ENCODE measurements at places on chromosomes 2 and 18.

DNA sequence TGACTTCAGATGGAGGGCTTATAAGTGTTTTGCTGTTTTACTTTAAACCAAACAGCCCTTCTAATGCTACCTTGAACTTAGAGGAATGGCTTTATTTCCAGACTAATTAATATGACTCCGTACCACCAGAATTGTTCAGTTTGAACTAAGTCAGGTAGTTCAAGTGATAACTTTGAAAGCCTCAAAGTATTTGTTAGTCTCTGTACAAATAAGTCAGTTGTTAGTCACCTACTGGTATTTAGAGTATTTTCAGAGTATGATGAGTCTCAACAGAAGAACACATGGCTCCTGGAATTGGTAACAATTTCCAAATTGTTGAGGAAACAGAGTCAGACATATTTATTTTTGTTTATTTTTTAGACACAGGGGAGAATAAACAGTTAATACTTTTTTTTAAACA is 381.8 kb upstream of the NRXN1 start:
- no peak for DNase-seq

- no peak for DNase-seq
Measured at GRCh38 chr2:150107816-150108215, 379.7 kb downstream of the RND3 start.

- no peak for DNase-seq
Measured at GRCh38 chr2:75846683-75847190, 136.0 kb upstream of the GCFC2 start.

- DNase-seq: peak; percentile 88
Measured at GRCh38 chr2:56448403-56449001, 264.7 kb downstream of the CCDC85A start.

DNA sequence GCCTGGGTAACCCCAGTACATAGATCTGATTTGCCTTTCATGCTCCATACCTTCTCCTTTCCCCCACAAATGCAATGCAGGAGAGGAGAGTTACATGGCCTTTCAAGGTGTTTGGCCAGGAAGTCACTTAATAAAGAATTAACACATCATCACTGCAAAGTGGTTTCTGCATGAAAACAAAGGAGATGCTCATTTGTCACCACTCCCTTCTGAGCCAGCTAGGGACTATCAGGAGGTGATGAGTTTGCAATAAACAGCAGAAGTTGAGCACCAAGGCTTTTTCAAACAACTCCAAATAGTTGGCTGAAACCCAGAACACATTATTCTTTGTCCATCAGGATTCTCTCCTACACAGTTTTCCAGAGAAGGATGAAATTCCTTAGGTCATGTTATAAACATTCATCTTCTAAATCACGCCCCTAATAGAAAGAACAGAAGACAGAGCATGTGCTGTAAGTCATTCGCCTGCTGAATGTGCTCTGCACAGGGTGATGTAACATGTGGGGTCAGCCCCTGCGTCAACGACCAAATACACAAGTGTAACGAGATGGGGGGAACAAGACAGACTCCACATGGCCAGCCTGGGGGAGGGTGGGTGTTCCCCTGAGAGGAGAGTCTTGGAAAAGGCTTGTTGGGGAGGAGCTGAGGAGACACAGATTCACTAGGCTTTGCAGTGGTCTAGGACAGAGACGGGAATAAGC is 87.3 kb upstream of the RMDN2 start:
- DNase-seq: no peak

DNA sequence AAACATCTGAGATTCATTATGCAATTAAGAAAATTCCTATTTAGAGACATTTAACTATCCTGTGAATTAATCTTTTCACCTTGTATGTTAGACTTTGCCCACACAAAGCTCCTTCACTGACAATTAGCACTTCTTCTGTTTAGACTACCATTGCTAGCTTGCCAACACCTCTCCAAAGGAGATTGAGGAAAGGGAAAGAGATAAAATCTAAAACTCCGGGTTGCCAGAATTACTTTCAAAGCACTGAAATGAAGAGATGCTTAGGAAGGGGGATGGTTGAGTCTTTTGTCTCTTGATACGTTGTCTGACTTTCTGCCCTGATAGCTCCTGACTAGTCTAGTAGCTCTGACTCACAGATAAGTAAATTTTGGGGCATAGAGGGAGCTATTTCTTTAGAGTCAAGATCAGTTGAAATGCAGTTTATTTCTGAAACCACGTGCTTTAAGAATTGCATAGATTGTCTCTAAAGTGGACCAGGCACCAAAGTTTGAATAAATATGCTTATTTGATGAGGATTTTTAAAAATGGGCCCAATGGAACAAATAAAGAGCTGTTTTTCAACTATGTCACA is 74.1 kb upstream of the DSEL start:
- no peak for DNase-seq

GRCh38 chr2:240579771-240580614 is 6.5 kb upstream of the CAPN10 start:
- DNase-seq: peak; percentile 91

DNA sequence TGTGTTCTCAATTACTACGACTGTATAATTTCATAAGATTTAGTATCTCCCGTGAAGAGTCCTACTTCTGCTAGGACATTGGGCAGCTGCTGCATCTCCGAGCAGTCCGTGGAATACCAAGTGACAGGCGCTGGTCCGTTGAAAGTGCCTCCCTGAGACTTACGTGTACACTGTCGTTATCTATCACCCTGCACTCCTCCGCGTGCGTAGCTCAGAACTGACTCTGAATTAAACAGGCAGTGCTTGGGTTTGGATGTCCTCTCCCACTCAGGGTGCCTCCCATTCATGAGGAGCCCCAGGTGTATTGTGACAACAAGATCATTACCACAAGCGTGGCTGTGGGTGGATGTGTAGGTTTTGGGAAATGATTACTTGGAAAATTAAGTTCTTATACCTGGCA is 148.4 kb downstream of the SH3RF3 start:
- DNase-seq: no peak

DNA sequence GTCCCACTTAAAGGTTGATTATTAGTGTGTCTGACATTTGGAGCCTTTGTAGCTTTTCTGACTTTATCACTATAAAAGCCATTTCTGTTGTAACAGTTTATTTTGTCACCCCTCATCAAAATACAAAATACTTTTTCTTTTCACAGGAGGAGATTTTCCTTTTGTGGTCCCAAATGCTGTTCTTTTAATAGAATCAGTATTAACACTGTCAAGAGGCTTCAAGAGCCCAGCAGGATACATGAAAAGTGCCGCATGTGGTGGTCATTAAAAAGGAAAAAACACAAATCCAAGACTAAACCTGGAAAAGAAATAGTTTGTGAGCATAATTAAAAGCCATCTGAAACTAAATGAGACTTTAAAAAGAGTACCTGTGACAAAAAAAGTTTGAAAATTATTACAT is 515.7 kb downstream of the DCDC2C start:
- no peak for DNase-seq

GRCh38 chr2:96320728-96321622 is 4.1 kb upstream of the ITPRIPL1 start:
- DNase-seq: no peak

DNA sequence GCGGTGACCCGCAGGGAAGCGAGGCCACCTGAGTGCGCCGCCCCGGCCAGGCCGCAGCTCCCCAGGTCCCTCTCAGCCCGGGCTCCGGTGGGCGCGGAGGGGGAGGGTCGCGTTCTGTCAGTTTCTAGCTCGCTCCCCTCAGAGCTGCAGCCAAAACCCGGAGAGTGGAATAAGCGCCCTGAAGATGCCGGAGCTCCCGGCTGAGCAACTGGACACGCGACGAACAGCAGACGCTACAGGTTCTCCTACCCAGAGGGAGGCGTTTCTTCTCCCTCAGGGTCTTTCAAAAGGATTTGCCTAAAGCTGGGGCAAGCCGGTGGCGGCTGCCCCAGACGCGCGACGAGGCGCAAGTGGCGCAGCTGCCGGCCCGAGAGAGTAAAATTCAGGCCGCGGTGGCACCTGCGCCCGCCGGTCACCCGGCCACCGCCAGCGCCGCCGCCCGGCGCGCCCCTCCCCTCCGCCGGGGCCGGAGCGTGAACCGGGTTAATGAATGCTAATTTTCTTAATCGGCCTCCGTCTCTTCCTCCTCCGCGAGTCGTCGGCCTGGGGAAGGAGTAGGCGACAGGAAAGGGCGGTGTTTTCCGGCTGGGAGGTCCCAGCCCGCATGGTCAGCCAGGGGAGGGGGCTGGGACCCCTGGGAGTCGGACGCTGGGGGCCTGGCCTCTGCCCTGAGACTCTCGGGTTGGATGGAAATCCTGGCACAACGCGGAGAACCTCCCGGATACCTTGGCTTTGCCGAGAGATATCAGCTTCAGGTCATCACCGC is 845 bp upstream of the CDC42EP3 start:
- peak; percentile 72 for DNase-seq

DNA sequence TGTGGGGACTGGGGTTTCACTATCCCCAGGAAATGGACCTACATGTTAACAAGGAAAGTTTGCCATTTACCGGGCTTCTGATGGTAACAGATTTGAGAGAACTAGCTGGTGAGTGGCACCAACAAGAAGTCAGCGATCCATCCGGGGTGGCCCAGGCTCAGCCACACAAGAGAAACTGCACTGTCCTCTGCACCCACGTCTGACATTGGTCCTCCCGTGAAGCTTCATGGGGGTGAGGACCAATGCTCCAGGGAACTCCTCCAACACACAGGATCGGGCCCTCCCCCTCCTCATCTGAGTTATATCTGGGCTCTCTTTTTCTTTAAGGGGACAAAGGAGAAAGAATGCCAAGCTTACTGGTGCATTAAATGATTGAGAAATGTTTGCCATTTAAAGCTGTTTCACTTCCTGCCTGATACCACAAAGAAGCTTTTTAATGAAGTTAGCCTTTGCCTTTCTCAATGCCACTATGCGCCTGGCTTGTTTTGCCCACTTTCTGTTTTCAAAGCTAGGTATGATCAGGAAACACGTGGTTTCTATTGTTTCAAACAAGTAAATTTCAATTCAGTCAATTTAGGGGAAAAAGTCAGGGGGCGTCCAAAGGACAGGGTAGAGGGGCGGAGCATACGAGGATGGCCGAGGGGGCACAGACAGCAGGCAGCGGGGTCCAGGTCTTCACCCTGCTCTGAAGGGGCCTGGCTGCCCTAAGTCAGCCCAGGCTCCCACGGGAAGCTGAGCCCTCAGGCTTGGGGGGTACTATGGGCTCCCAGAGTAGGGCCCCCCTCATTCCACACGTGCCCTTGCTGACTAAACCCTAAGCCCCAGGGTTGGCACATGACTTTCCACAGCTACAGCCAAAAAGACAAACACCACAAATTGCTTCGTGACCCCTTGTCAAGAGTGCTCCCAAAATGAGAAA is 204.0 kb upstream of the ID2 start:
- no peak for DNase-seq

- no peak for DNase-seq
Measured at GRCh38 chr18:48399303-48400075, 9.7 kb downstream of the ZBTB7C start.

DNA sequence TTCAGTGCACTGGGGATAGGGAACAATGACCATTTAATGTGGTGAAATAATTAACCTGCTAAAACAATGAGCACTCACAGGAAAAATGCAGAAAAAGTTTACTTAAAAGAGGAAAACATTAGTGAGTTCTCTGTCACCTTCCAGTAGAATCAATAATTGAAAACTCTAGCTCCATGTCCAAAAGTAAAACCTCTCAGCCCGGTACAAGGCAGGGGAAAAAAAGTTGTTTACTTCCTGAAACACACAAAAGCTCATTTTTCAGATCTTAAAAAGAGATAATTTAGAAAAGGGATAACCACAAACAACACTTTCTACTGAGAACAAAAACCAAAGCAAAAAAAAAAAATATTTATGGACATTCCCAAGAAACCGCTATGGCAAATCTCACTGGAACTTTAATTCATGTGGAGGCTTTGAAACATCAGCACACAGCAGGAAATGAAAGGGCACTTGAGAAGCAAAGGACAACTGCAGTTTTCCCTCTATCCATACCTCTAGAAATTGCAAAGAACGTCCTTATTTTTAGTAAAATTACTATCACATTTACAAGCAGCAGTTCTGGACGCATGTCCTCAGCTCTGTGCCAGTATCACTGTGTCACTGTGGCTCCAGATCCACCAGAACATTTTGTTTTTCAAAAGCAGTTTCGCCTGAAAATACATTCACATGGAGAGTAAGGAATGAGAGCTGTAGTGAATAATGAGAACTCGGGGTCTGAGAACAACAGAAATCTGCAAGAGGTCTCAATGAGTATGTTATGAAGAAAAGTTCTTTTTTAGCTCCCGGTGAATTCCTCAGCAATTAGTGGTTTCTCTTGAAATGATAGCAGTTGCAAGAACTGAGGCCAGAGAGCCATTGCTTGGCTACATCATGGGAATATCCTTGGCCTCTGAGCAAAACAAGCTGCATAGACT is 44.7 kb upstream of the DNAH7 start:
- DNase-seq: no peak

DNA sequence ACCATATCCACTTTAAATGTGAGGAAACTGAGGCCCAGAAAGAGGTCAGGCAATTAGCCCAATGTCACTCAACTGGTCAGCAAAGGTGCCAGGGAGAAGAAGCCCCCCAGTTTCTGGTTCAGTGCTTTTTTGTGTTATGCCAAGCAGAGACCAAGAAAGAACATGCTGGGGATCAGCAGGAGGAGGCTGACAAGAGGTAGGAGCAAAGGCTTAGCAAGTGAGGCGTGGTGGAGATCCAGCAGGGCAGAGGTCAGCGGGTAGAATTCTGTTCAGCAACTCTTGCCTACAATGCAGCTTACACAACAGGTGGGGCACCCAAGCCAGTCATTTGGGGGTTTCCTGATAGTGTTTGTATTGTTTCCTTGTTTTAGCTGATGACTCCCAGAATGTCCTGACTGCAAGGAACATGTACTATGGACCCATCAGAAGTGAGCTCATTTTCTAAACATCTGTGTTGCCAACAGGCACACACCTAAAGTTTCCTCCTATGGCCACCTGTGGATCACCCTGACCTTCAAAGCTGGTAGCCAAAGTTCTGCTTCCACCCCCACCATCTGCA is 28.2 kb downstream of the LPIN2 start:
- DNase-seq: no peak

GRCh38 chr2:222903234-222904220 is 42.7 kb downstream of the ACSL3 start:
- DNase-seq: no peak
